Epithelial cell of proximal tubule (primary cell): ENCODE measurements at places on chromosomes 16 and 17. TPM values are rescaled to one million over a fixed set of nuclear protein-coding genes. Genes with fewer than 3 reads are reported as not detected.

The PRSS33 gene
- total RNA-seq = not detected in 2 replicates

The GUCY2D gene
- total RNA-seq = not detected in 2 replicates

The XPO6 gene
- 132 and 168 TPM in 2 replicates for total RNA-seq

The C1QTNF8 gene
- not detected in 2 replicates for total RNA-seq

The PLA2G10 gene
- total RNA-seq = 0.22 TPM in 1 of 2 replicates, not detected in the other

The TPPP3 gene
- total RNA-seq = 0.36 TPM in 1 of 2 replicates, not detected in the other

The KCNJ18 gene
- not detected in 2 replicates for total RNA-seq

The TPSAB1 gene
- not detected in 2 replicates for total RNA-seq

The SLC13A5 gene
- not detected in 2 replicates for total RNA-seq

The CAMTA2 gene
- total RNA-seq = 10.6 and 16.7 TPM in 2 replicates

The DHRS7C gene
- total RNA-seq = not detected in 2 replicates
